H4 (cell line): ENCODE measurements at places on chromosomes 1 and 21.

DNA sequence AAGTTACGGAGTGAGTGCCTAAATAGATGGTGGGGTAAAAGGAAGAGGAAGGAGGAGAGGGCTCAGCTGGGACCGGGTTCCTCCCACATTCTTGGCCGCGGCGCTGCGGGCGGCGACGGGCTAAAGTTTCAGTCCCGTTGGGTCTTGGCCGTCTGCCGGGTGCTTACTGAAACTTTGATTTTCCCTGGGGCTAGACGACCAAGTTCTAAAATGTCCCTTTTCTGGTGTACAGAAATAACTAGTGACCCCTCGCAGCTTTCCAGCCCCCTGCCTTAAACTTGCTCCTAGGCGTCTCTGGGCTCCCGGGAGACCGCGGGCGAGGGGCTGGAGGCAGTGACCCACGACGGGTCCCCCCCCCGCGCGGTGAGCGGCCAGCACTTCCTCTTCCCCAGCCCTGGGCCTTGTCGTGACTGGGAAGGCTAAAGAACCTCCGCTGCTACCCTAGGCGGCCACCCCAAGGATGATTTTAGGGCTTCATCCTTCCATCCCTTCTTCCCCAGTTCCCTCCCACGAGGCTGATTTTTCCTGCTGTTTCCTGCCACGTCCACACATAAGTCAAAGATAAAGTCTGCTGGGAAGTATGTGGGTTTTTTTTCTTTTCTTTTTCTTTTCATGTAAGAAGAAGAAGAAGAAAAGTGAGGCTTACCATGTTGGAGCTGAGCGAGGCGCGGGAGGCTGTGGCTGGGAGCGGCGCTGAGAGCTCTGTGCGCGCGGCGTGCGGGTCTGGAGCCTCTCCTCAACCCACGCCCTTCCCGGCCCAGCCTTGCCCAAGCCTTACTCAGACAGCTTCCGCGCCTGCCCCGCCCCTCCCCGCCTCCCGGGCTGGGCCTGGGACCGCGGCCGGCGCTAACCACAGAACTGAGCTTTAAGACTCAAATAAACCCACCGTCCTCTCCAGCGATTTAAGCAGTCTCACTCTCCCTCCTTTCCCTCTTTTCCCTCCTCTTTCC is at the start of gene S100A11:
S100A11 (minus strand) TSS at position 738 of the 950 bp plus-strand sequence; CDS start at position 649, 89 bp downstream.
- DNase-seq: peak; percentile 84

DNA sequence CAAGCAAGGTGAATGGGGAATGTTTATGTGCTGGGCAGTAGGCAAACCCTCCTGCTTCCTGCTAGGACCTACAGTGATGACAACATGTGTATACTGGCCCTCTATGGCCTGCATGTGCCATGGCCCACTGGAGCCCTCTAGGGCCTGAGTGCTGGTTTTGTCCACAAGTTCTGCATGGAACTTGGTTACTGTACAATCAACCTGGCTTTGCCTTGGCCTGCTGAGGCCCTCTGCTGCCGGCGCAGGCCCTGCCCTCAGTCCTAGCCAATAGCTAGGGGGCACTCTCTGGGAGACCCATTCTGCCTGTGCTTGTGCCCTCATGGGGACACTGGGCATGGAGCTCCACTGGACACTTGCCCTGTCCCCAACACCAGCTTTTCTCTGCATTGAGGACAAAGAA is 138.6 kb upstream of the NGF start:
- no peak for DNase-seq

- no peak for DNase-seq
Observed at GRCh38 chr21:28644762-28645161, 347.9 kb downstream of the LTN1 start.

DNA sequence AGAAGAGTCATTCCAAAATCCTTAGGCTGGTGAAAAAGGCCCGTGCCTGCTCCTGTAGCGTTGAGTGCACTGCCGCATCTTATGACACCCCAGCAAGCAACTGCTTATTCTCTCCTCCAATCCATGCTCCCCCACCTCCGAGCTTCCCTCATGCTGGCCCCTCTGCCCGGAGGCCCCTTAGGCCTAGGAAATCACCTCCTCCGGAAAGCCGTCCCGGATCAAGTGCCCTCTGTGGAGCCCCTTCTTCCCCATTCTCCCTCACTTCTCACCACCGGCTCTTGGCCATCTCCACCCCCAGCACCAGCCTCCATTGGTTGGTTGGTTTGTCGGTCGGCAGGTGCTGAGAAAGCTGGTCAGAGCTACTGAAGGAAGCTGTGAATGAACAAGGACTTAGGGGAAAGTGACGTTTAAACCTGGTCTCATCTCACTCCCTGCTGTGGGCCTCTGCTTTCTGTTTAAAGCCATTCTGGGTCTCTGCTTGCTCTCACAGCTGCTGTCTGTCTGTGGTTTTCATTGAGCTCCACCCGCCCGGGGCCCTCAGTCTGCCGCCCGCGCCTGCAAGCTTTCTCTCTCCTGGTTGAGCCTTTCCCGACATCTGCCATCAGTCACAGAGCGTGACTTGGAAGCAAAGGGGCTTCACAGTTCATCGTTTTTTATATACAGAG is 122.2 kb downstream of the KCNN3 start:
- no peak for DNase-seq

DNA sequence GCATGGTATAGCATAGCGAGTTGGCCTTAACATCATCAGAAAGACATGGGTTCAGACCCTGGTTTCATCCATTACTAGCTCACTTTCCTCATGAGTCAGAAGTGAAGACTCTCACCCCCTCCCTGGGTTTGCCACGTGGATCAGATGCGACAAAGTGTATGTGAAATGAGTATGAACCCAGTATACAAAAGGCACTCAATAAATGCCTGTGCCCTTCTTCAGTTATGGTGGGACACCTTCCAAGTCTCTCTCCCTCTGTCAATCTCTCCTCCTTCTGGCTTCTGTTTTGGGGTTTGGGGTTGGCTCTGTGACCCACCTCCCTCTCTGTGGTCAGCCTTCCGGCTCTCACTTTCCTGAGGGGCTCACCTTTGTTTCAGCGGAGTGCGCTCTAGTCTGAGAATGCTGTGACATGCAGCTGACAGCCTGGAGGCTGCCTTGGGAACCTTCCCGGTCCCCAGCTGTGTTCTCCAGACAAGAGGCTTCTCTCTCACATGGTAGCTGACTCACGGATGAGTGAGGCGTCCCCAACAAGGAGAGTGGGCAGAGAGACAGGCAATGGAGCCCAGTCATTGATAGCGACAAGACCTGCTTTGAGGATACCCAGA is 155.0 kb upstream of the EDN2 start:
- DNase-seq: no peak

GRCh38 chr1:94707321-94708298 is 112.5 kb upstream of the SLC44A3 start:
- no peak for DNase-seq

DNA sequence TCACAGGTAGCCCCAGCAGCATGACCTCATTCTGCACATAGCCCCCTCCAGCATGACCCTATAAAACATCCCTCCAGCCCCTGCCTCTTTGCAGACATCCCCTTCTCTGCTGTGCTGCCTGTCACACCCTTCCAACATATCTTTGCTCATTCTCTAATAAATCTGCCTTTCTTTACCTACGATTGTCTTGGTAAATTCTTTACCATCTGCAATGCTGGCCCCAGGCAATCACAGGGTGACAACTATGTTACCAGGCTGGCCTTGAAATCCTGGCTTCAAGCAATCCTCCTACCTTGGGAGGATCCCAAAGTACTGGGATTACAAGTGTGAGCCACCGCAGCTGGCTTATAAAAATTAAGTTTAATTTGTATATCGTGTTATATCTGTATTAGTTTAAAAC is 134.5 kb downstream of the VAV3 start:
- no peak for DNase-seq
